NCI-H187 treated with DMSO at 0.1 percent for 48 hours (cell line): ENCODE measurements at places on chromosomes 2 and 18.

GRCh38 chr18:74454279-74454751 is 2.8 kb downstream of the DIPK1C start:
- no peak for DNase-seq

GRCh38 chr2:173412628-173413027 is 58.0 kb downstream of the CDCA7 start:
- DNase-seq, result no peak

GRCh38 chr2:27060323-27060722 is 8.9 kb downstream of the AGBL5 start:
- no peak for DNase-seq

GRCh38 chr2:239370403-239370802 is 30.4 kb downstream of the HDAC4 start:
- DNase-seq, result no peak

GRCh38 chr2:194867328-194867727 is 789.7 kb upstream of the SLC39A10 start:
- DNase-seq, result no peak

DNA sequence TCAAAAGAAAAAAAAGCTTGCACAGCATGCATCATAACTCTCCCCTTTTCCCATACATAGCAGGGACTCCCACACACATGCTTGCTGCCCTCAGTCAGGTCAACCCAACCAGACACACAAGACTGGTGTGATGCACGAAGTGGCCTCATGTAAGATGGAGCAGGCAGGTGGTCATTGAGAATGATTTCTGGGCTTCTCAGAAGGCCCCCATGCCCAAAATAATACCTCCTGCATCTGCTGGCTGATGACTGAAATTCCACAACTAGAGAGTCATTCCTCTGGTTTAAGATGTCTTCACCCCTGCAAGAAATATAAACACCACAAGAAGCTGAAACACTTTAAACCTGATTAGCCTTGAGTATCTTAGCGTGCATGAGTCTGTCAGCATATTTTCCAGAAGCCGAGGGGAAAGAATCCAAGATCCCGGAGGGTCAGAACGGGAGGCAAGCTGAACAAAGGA is 131.1 kb downstream of the AFF3 start:
- no peak for DNase-seq

DNA sequence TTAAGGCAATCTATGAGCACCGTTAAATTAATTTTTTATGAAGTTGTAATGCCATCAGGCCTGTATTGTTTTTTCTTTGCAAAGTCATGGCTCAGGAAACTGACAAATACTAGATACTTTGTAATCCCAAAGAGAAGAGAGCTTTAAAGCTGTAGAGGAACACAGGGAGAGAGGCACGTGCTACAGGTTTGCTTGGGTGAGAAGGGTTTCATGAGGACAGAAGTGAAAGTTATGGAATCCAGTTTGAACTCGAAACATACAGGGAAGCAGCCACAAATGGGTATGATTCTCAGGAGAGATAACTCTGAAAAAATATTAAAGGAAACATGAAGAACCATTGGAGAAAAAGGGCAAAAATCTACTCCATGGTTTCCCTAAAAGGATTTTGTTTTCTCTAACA is 49.8 kb downstream of the CYB5A start:
- no peak for DNase-seq

GRCh38 chr2:36734304-36734703 is 37.8 kb downstream of the VIT start:
- DNase-seq, result no peak

DNA sequence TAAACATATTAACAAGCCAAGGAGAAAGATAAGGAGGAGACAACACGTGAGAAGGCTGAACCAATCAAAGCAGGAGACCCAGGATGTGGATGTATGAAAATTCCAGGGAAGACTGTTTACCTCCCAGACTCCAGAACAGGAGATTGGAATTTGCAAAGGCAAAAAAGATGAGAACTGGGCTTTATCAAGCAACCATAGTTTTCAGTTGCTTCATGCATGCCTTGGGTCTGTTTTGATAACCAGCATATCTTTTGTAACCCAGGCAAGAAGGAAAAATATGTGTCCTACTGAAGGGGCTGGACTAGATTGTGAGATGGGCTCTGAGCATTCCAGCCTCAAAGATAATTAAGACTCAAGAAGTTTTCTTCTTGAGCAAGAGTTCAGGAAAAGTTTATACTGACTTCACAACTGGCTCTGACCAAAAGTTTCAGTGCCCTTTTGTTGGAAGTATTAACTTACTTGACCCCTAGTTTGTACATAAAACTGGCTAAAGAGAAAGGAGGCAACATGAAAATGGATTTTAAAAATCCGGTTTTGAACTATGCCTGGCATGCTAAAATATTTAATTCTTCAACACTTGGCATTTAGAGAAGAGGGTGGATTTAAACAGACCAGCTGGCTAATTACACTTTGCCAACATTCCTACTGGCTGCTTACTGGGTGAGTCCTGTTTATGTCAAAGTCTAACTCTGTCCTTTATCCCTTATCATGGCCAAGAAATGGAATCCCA is 79.3 kb upstream of the CD28 start:
- DNase-seq, result no peak

DNA sequence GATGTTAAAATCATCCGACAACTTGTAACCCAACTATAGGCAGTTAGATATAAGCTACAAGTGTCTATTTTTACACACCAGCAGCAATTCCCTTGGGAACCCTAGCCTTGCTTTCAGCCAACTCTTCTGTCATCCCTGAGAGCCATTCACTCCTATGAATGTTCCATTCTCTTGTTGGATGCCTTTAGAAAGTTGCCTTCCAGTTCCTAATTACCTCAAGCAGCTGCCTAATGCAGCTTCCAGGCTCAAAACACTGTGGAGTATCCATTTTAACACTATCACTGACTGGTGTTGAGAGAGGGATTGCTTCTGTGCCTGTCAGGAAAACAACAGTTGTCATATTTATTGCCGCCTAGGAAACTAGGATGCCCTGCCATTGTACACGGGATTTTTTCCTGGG is 402.0 kb upstream of the ACVR2A start:
- peak; percentile 78 for DNase-seq

DNA sequence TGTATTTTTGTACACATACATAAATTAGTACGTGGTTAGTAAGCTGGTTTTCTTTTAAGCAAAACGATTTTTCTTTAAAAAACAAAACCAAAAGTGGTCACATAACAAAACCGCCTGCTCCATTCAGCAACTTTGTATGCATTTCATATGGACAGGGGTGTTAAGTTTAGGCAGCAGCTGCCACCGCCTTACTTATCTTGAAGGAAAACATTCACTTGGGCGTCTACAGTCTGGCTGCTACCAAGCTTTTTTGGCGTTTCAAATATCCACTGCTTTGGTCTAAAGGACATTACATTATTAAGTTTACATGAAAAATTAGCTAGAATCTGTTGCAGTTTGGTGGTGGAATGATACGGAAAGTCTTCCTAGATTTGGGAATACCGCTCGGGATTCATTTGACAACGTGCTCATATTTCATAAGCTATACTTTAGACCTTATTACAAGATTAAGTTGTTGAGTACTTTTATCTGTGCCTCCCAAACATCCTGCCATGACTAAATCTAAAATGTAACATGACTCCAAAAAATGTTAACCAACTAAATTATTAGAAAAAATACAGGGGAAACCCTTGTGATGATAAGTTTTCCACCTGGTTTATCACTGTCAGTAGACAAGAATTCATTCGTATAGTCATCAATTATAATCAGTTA is 214.8 kb downstream of the NEDD4L start:
- DNase-seq, result no peak

DNA sequence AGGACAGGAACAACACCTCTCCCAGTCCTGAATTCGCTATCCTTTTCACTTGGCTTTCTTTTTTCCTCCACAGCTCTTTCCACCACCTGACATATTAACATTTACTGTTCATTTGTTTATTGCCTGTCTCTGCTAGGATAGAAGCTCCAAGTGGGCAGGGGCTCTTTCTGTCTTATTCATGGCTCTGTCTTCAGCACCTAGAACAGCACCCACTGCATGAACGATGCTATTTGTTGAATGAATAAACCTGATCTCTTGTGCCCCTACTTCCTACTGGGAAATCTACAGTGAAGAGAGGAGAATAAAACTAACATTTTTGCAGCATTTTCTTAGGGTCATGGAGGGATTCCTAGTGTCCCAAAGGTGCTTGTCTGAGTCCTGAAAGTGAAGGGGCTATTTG is 24.4 kb upstream of the GAREM2 start:
- no peak for DNase-seq

DNA sequence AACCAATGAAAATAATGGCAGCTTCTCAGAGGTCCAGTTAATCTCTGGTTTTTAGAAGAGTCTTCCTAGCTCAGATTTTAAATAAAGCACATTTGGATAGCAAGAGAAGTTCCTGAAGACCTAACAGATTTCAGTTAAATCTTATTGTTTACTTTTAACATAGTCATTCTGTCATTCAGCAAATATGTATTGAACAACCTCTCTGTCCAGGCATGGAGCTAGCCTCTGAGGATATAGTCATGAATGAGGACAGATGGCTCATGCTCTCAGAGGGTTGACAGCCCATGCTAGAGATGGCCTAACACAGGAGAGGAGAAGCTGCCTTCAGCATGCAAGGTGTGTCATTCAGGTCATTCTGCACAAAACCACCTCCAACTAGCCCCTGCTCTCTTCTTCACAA is 6.2 kb downstream of the CCBE1 start:
- DNase-seq, result no peak

DNA sequence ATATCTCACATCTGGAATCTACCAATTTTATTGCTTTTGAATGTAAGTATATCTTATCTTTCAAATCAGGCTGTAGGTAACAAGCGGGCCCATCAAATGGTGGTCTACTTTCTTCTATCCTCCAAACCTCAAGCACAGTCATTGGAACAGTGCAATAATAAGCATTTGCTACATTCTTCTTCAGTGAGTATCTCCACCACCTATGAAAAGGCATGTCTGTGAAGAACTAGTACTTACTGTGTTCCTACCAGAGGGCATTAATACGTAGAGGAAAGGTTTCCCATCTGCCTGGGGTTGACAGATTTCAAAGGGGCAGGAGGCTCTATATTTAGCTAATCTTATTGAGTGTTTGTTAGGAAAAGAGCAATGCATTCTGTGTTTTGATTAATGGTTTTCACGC is 411.1 kb downstream of the NCKAP5 start:
- no peak for DNase-seq

GRCh38 chr18:75393721-75394120 is 33.8 kb downstream of the SMIM21 start:
- DNase-seq, result no peak

- DNase-seq, result no peak
Observed at GRCh38 chr2:172098287-172098649, 4.4 kb downstream of the DLX2 start.

GRCh38 chr2:31694444-31694843 is 113.7 kb upstream of the SRD5A2 start:
- DNase-seq, result no peak

- no peak for DNase-seq
Observed at GRCh38 chr2:42969231-42970150, 177.1 kb upstream of the HAAO start.

GRCh38 chr2:50895041-50895440 is 136.9 kb downstream of the NRXN1 start:
- no peak for DNase-seq

- no peak for DNase-seq
Observed at GRCh38 chr2:106614511-106615291, 127.5 kb downstream of the CD8B2 start.
